ENCODE measurements at places on chromosomes 2 and 18.

DNA sequence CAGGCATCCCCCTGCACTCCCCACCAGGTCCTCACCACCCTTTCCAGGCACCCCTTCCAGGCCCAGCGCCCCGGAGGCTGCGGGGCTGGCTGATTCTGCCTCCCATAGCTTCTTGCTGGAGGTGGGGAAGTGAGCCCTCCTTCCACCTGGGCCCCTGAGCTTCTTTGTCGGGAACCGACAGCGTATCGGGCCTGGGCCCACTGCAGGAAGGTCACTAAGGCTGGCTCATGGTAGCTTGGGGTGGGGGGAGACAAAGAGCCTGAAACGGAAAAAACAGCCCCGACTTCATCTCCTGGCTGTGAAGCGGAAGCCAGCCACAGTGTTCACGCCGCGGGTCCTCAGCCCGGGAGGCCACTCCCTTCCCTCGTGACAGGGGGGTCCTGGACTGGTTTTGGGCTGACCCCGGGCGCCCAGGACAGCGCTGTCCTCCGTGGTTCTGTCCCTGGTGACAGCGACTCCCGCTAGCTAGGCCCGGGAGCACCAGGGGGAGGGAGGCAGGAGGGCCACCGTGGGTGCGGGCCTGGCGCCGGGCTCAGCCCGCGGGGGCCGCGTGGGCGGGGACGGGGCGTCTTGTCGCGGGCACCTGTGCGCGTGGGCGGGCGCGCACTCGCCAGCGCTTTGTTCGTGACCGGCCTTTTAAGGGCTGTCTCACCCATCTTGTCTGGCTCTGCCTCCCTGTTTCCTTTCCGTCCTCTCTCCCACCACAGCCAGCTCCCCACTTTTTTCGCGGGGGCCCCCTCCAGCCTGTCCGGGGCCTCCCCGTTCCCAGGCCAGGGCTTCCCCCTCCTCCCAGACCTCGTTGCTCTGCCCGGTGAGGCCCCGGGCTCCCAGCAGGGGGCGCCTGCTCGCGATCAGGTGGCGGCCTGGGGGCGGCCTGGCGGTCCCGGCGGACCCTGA is 64.9 kb downstream of the DNMT3A start:
- peak; percentile 43 for DNase-seq

DNA sequence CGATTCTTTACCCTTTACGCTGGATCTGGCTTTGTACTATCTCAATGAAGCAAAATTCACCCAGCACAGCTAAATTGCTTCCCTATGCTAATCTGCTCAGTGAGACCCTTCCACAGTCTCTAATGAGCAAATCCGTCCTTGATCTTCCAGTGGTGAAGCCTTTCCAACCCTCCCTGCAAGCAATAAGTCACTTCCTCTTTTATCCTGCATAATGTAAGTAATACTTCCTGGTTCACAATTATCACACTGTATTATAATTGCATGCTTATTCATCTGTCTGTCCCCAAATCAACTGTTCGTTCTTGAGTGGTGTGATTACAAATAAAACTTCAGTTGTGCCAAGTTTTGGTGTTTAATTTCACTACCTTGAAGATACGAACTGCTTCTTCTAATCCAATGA is 404.0 kb downstream of the ADCYAP1 start:
- DNase-seq, result no peak

DNA sequence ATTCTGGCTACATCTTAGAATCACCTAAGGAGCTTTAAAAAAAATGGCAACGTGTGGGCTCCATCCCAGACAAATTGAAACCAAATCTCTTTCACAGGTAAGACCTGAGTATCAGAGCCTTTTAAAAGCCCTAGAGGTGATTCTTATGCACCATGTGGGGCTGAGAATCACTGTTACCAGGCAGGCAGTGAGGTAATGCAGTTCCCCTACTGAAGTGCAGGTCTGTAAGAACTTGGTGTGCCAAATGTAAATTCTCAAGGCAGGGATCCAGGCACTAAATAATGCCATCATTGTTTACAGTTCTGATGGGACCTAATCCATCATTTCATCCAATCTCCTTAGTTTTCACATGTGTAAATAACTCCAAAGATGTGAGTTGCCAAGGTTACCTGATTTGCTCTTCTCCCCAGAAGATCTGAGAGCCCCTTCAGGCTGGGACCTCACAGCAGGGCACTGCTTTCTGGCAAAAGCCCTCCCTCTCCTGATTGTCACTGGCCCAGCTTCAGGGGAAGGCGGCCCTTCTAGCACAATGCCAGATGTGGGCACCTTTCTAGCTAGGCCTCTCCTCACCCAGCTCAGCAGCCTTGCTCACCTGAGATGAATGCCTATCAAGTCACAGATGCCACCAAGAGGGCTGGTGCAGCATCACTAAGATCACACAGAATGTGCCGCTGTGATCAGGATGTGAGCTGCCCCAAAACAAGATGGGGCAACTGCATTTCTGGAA is 73.6 kb upstream of the RGPD5 start:
- DNase-seq, result no peak

DNA sequence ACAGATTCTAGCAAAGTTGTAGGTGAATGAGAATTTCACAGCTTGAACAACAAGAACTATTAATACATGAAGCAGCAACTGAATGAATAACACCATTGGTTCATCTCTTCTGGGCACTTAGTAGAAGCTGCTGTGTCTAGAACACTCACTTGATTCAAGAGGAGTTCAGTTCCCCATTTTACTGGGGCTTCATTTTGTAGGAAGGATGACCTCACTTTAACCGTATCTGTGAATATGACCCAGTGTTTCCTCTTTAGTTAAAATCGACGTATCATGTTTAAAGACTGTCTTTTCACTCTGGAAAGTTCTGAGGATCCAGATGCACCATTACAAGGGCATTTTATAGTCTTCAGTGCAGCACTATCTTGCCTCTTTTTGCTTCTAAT is 47.8 kb downstream of the LRRTM1 start:
- no peak for DNase-seq

GRCh38 chr18:76493213-76494161 is 1.6 kb downstream of the ZNF516 start:
- DNase-seq, result peak; percentile 70

DNA sequence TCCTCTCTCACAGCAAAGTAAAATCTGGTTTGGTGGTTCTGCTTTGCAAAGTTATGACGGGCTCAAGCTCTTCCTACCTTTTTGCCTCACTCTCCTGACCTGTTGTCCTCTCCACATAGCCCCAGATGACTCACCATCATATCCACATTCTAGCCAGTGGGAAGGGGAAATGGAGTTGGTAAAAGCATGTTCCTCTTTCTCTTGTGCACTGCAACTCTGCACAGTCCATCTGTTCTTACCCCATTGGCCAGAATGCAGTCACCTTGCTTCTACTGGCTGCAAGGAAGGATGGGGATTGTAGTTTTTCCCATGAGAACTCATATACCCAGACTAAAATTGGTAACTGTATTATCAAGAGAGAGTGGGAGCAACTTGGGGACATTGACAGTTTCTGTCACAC is 50.4 kb upstream of the SMIM21 start:
- no peak for DNase-seq

DNA sequence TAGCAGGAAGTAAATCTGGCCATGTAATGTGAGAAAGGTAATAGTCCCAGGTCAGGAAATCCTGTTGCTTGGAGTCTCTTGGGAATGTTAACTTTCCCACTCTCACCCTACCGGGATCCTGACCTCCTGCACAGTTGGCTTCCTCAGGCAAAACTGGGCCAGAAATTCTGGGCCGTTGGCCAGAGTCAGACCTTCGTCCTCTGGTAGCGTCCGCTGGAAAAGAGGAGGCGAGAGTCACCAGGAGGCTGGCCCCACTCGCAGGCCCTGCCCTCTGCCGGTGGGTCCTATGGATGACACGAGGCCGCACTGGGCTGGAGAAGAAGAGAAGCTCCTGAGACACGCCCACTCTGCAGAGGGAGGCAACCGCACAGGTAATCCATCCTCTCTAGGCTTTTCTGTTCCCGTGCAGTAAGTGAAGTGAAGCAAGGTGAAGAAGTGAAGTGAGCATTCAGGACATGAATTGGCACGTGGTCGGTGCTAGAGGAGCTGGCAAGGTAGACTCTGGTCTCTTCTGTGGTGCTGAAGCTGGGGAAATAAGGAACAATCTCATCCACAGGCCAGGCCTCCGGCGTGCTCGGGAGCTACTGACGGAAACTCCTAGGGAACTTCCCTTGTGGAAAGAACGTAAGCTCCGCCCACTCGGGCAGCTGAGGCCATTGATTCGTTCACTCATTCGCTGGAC is 182.7 kb upstream of the GLI2 start:
- DNase-seq, result peak; percentile 80

GRCh38 chr2:186611526-186611925 is 21.7 kb downstream of the ITGAV start:
- no peak for DNase-seq

DNA sequence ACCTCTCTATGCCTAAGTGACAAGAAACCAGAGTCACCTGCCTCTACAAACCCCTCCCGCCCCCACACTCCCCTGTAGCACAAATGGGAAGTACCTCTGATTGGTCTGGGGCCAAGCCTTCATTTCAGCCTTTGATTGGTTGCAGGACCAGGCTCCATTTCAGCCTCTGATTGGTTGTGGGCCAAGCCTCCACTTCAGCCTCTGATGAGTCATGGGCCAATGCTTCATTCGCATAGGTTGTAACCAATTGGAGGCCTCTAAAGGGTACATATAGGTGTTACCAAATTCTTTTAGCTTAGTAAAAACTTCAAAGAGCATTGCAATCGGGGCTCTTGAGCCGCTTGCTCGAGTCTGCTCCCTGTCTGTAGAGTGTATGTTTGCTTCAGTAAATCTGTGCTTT is 25.0 kb downstream of the CCDC102B start:
- no peak for DNase-seq

GRCh38 chr2:160271171-160272086 is 71.4 kb upstream of the ITGB6 start:
- no peak for DNase-seq

DNA sequence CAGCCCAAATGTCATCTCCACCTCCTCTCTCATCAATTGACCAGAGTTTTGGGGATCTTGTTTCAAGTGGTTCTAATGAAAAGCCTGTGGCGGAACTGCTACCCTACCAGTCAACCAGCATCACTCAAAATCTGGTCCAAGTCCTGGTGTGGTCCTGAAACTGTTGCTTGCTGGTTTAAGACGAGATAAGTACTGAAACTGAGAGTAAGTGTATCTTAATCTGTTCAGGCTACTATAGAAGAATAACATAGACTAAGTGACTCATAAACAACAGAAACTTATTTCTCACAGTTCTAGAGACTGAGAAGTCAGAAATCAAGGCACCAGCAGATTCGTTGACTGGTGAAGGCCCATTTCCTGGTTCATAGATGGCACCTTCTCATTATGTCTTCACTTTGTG is 879 bp upstream of the GALNT5 start:
- DNase-seq, result no peak

- no peak for DNase-seq
These were observed 80.0 kb downstream of the AOX1 start for GRCh38 chr2:200665626-200666453.

DNA sequence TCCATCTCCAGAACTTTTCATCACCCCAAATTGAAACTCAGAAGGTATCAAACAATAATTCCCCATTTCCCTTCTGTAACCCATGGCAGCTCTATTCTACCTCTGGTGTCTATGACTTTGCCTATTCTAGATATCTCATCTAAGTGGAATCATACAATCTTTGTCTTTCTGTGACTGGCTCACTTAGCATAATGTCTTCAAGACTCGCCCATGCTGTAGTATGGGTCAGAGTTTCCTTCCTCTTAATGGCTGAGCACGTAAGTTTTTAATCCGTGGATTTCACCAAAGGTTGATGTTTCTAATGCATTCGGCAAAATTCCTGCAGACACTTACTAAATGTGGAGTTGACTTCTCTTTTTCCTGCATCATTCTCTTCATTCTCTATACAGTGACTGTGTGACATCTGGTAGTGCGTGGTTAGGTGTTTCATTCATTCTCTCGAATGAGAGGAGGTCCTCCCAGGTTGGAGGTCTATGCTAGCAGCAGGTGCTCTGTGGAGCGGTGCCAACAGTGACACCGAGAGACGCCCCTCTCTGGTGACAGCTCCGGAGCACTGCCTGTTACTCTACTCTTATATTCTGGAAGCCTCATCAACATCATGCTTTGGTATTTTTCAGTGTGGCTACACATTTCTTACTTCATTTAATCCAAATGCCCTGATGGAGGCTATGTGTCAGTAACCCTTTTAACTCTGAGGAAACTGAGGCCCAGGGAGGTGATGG is 50.1 kb downstream of the ATOH8 start:
- no peak for DNase-seq

DNA sequence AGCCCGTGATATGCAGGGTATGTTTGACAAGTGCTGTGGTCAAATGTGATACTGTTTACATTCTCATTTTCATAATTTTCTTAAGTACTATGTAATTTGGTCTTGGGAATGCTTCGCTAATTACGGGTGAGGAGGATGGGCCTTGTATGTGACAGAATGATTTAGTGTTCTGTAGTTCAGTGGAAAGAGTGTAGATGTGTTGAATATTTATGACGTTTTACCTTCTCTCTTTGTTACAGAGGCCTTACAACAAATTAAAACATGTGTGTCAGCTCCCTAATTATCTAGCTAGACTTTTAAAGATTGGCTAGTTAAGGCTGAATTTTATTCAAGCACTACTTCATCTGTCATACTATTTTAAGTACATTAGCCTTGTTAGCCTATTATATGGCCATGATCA is 10.6 kb upstream of the CHRNA1 start:
- no peak for DNase-seq
